Midbrain (tissue), 1 donor: ENCODE measurements at places on chromosomes 11 and 22.

- no peak for DNase-seq
Measured at GRCh38 chr11:70668204-70669202, 270.2 kb downstream of the CTTN start.

GRCh38 chr11:88553204-88553603 is 215.7 kb upstream of the CTSC start:
- no peak for DNase-seq

DNA sequence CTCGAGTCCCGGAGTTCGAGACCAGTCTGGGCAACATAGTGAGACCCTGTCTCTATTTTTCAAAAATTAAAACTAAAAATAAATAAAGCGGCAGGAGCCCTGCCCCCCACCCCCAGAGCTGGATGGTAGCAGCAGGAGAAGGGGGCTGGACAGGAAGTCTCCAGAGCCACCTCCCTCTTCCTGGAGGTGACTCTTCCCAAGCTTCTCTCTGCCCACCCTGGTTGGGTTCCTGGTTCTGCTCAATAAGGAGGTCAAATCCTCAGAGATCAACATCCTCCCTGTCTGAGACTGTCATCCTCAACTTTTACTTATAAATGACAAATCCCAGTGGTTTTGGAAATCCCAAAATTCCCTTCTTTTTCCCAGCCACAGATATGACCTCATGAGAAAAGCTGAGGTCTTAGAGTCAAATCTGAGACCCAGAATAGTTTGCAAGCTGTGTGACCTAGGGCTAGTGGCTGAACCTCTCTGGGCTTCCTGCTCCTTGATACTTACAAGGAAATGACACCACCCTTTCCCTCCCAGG is 987 bp downstream of the C1QTNF6 start:
- DNase-seq = no peak

DNA sequence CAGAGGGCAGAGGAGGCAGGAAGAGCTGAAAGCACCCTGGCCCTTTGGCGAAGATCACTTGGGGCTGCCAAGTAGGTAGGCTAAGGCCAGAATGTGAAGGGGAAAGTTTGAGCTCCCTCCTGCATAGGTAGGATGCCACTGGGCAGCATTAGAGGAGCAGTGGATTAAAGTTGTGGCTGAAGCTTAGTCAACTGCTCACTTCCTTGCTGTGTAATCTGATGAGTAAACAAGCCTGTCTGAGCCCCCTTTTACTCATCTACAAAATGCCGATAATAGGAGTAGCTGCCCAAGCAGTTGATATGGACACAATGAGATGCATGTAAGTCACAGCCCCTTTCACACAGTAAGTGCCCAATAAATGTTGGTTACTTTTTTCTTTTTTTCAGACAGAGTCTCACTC is 216.4 kb downstream of the MN1 start:
- DNase-seq = no peak

GRCh38 chr22:38448945-38449745 is 5.9 kb downstream of the KCNJ4 start:
- no peak for DNase-seq
